ENCODE measurements at places on chromosomes 11 and 22. TPM values are rescaled to one million over a fixed set of nuclear protein-coding genes. Genes with fewer than 3 reads are reported as not detected.

The NEFH gene
- 0.69 TPM for total RNA-seq

The TBX10 gene
- not detected for total RNA-seq

The MAP6 gene
- total RNA-seq, result 6.0 TPM

The LMF2 gene
- total RNA-seq, result 65.5 TPM

The BDNF gene
- 3.5 TPM for total RNA-seq

The TTLL12 gene
- total RNA-seq, result 40.9 TPM

Data from progenitor cell of endocrine pancreas (in vitro differentiated cells).